NCI-H526 treated with DMSO at 0.1 percent for 48 hours (cell line): ENCODE measurements at places on chromosomes 5 and 9.

DNA sequence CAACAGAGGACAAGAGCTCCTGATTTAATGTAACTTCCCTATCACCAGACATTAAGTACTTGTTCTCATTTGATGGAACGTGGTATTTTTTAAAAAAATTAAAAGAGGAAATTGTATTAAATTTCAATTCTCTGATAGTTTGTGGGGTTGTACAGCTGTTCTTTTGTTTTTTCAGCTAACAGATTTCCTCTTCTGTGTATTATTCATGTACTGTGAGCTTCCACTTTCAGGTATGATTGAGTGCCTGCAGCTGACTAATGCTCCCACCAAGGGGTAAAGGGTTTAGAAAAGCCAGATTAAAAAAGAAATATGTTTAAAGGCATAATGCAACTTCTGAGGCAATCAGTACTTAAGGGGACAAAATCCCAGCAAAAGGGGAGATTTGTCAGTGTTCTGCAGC lies 117.7 kb upstream of the ACTBL2 start:
- DNase-seq = no peak

DNA sequence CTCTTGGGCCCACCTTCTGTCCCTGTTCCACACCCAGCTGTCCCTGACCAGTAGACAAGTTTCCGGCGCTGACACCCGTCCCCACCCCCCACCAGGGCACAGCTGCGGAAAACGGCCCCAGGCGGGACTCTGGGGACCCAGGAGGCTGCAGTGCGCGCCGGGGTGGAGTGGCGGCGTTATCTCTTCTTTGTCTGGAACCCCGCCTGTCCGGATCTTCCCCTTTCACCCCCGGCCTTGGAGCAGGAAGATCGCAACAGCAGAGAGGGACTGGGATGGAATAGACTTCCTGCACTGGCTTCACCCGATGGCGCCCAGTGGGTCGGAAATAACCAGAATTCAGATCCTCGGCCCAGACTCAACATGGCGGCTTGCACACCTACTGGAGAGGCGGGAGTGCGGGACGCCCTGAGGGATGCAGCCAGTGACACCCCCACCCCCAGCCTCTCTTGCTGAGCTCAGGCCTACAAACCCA lies 4.7 kb downstream of the PAX5 start:
- peak; percentile 65 for DNase-seq

DNA sequence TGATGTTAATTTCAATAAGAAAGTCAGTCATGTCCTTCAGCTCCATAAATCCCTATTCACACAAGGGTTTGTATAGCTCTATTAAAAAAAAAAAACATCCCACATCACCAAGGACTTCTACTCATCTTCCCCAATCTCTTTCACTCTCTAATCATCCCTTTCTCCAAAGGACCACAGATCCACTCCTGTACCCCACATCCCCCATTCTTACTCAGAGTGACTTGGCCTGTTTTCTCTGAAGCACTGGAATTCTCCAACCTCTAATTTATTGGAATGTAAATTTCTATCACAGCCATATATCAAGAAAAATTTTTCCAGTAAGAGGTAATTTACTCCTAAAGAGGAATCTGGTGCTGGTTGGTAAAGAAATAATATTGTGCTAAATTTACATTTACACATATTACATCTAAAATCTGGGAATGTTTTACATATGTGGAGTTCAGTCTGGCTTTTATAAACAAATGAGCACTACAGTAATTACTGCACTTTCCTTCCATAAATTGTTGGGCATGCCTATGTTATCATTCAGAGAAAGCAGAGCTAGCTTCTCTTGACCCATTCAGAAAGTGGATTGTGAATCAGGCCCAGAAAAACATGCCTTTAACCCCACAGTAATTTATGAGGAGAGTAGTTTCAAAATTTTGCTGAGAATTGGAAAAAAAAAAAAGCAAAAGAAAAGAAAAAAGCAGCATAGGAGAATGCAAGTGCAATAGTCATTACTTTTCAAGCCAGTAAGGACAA lies 399.5 kb upstream of the TNC start:
- no peak for DNase-seq

DNA sequence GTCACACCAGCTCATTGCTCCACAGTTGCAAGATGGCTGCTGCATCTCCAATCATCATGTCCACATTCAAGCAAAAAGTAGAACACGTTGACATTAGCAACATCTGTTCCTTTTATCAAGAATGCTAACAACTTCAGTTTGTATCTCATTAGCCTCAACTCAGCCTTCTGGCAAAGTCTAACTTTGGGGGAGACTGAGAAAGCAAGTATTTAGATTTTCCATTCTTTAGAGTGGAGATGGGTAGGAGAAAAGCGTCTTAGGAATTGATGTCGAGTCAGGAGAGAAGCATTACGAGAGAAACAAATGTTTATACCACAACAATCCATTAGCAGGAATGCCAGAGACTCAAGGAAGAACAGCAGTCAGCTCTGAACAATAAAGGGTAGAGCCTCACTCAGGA lies 446.3 kb downstream of the ENC1 start:
- DNase-seq = no peak

DNA sequence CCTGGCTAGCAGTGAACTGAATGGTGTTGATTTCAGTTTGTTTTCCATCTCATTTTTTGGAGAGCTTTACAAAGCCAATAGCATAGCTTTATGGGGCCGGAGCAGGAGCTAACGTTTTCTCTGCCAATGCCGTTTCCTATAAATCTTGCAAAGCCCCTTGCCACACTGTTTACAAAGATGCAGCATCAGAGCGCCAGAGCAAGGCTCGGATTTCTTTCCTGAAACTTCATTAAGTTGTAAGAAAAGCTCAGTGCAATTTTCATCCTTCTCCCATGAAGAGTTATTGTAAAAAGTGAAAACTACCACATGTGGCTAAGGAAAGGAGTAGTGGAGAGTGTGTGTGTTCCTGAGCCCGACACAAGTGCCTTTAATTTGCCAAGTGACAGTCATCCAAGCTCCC lies 178.2 kb upstream of the GDNF start:
- DNase-seq = no peak

DNA sequence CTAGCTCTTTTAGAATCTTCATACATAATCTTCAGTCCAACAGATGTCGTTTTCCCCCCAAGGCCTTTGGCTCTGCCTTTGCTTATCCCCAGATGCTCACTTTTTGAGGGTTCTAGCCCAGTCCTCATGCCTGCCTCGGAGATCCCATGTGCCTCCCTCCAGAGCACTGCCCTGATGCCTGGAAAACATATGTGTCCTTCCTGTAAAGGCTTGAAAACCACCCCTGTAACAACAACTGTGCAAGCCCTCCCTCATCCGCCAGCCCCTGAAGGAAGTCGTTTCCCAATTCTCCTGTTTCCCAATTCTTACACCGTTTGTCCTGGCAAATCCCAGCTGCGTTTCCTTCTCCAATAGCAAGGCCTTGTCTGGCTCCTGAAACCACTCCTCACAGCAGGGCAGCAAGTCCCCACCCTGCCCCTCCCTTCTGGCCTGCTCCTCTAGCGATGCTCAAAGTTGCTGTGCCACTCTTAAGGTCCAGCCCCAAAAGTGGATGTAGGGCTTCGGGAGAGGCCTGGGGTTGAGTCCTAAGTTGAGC lies 52.2 kb downstream of the SLC36A1 start:
- no peak for DNase-seq

GRCh38 chr9:95494022-95494415 lies 22.8 kb downstream of the PTCH1 start:
- peak; percentile 42 for DNase-seq

- no peak for DNase-seq
Observed at GRCh38 chr9:79902825-79903600, 331.2 kb downstream of the TLE4 start.

GRCh38 chr9:85662573-85662972 lies 79.2 kb downstream of the AGTPBP1 start:
- DNase-seq = no peak

DNA sequence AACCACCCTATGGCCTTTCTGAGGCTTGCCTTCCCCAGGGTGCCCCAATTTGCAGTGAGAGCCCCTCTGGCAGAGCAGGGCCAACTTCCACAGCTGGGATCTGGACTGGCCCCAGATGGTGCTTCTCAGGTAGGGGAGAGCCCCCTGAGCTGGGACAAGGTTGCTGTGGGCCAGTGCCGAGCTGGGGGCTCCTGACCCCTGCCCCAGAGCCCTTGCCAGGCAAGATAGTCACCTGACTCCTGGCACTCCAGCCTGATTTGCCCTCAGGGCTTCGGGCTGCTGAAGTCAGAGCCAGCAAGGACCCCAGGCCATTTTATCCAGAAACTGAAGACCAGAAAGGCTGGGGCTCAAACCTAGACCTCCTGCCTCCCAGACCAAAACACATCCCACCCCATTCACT lies 33.4 kb upstream of the AKNA start:
- no peak for DNase-seq

- no peak for DNase-seq
Observed at GRCh38 chr9:126745574-126746411, 59.0 kb upstream of the ZBTB43 start.

DNA sequence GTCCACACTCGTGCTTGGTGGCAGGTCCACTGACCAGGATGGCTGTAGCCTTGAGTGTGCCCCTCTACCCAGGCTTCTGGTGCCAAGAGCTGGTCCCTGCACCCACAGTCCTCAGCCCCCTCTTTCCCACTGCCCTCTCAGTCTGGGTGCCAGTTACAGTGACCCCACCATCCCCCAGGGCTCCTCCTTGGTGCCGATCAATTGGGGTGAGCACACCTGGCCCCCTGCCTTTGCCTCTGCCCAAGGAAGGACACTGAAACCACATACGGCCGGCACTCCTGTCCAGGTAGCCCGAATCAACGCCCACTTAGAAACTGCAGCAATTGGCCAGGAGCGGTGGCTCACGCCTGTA lies 18.5 kb upstream of the QRFP start:
- no peak for DNase-seq

GRCh38 chr5:34483442-34484033 lies 172.6 kb upstream of the RAI14 start:
- DNase-seq = no peak

DNA sequence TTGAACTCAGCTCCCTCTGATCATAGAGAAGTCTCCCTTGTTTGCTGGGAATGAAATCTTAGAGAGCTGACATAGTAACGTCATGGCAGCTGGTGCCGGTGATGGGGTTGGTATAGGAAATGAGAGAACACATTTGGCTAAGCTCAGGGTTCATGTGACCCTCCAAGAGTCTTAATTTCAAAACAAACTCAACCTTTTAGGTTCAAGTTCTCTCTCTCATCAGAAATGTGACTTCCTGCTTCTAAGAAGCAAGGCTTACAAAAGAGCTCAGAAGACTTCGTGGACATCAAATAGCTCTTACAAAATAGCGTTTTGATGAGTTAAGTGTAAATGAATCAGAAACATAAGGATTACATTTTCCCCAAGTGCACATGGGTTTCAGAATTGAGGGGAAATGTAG lies 97.3 kb downstream of the PAPPA start:
- DNase-seq = no peak

DNA sequence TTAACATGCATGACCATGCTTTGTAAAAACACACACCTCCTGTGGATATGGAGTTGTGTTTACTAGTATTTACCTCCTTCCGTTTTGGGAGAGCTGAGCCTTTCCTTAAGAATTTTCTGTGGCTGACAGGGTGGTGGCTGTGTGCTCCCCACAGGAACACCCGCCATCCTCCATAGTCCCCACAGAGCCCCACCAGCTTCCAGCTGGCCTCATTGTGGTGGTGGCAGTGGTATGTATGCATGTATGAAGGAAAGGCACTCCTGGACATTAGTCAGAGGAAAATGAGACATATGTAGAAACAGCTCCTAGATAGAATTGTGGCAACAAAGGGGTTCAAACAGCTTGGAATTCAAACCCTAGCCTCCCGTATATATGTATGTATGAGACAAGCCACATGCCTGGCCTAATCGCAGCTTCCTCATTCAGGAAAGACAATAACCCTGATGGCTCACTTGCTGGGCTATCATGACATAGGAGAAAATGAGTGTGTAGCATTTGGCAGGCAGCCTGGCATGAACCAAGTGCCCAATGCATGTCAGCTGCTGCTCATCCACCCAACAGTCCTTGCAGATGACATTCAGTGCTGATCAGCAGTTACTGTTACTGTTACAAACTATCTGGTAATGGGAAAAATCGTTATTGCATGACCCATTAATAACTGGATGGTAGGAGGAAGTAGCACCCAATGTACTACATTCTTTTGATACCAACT lies 459.7 kb downstream of the EBF1 start:
- DNase-seq = no peak

- DNase-seq = no peak
Observed at GRCh38 chr9:113624721-113625120, 161.2 kb downstream of the RGS3 start.

DNA sequence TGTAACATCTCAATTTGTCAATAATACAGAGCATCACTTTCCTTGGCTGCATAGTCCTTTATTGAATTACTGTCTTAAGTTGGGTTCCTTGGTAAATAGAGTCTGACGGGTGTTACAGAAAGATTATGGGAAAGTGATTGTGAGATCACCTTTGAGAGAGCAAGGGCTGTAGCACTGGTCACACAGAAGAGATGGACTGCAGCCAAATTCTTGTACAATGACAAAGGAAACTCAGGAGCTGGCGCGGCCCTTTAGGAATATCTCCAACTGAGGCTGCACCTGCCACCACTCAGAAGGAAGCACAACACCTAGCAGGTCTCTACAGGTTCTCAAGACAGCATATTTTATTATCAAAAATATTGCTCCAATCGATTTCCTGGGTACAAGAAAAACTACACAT lies 350.0 kb upstream of the ISL1 start:
- no peak for DNase-seq

- DNase-seq = peak; percentile 4
Observed at GRCh38 chr9:72872718-72873117, 80.1 kb downstream of the ALDH1A1 start.

DNA sequence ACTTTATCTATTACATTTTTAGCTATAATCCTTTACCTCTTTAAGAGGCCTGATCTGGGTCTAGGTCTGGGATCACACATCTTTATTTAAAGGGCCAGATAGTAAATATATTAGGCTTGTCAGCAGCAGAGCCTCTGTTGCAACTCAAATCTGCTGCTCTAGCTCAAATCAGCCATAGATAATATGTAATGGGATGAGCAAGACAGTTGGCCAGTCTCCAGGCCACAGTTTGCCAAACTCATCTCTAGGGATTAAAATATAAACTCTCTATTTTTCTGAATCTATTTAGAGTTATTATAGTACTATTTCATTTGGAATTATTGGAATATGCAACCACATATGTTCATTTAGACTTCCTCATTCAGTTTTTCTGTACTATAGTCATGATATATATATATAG lies 115.9 kb upstream of the MINAR2 start:
- DNase-seq = no peak

- DNase-seq = no peak
Observed at GRCh38 chr5:44833249-44833648, 24.5 kb downstream of the MRPS30 start.

GRCh38 chr9:16202914-16203728 lies 650.3 kb downstream of the CCDC171 start:
- DNase-seq = peak; percentile 33
